Kidney (tissue), 22 donors: ENCODE measurements at places on chromosomes 5 and 9.
A peak's percentile ranks its signal among the peaks of the same experiment; 100 is the strongest.

- H3K27ac ChIP-seq = no peak overlapping the region
- no peak overlapping the region for H3K4me3 ChIP-seq
- H3K36me3 ChIP-seq = no peaks in the 10 kb centered on the region
- no peaks in the 10 kb centered on the region for H3K4me1 ChIP-seq
- peak; percentile 15 for DNase-seq
Measured at GRCh38 chr5:15463231-15463980, 36.6 kb upstream of the FBXL7 start.

DNA sequence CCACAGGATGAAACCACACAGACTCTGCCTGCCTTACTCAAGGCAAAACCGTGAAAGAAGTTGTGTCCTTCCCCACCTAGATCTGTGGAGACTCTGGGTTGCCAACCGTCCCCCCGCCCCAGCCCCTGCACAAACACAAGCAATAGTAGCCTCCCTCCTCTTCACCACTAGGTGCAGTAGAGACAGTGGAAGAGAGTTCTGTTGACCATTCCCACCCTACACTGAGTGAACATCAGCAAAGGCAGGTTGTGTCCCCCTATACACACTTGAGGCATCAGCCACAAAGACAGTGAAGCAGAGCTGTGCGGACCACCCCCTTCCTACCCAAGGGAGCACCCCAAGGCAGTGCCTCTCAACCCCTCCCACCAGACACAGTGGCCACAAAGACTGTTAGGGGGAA, 223.7 kb upstream of the NFIL3 start:
- DNase-seq = no peak
- no peaks in the 10 kb centered on the region for H3K27me3 ChIP-seq
- no peak overlapping the region for H3K4me3 ChIP-seq
- no peaks in the 10 kb centered on the region for H3K36me3 ChIP-seq
- H3K27ac ChIP-seq = no peak overlapping the region

DNA sequence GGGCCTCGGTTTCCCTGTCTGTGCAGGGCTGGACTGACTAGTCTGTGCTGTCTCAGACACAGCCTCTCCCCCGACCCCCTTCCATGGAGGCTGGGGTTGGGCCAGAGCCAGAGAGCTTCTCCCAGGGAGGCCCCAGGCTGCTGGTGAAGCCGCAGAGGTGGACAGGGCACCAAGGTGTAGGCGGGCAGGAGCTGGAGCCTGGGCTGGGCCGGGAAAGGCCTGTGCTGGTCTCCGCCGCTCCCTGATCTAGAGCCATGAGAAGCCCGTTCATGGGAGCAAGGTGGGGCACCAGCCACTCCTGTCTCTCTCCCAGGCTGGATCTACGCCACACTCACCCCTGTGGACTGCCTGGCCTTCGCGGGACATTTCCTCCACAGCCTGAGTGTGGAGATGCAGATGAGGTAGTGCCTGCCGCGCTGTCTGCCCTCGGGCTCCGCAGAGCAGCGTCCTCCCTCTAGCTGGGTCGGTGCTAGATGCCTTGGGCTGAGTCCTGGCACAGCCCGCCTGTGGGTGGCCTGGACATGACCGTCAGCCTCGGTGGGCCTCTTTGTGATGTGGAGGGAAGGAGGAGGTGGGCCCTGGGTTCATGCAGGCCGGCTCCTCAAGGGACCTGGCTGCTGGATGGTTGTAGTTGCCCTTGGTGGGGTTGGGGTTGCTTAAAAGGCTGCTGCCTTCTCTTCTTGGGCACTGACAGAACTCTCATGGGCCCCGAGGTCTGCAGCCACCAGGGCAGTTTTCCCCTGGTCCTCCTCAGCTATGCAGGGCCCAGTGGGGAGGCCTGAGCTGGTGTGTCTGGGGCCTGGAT, 79.4 kb downstream of the PHF2 start:
- no peak overlapping the region for H3K27ac ChIP-seq
- peaks cover 34% of the 10 kb centered on the region for H3K36me3 ChIP-seq
- no peaks in the 10 kb centered on the region for H3K27me3 ChIP-seq
- no peaks in the 10 kb centered on the region for H3K4me1 ChIP-seq
- DNase-seq = no peak

DNA sequence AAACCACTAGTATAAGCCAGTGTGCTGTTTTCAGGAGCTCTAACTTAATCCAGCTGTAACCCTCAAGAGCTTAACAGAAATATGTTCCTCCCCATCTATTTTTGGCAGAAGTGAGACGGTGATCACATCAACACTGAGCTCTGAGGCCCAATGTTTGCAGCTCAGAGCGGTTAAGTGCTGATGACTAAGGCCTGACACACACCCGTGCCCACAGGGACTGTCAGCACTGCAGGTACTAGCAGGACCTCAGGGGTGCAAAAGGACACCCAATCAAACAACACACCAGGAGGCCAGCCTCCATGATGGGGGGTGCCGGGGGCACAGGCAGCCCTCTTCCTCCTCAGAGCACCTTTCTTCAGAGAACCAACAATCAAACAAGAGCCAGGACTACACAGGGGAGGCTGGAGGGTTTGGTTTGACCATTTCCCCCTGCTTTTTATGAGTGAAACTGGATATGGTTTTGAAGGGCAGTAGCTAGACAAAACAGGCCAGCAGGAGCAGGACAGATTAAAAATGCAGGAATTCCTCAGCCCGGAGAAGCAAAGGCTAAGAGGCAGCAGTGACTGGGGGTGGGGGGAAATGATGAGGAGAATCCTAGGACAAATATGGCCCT, 61.3 kb downstream of the RAPGEF1 start:
- H3K27me3 ChIP-seq = no peaks in the 10 kb centered on the region
- H3K27ac ChIP-seq = peak overlapping the region; percentile 84

DNA sequence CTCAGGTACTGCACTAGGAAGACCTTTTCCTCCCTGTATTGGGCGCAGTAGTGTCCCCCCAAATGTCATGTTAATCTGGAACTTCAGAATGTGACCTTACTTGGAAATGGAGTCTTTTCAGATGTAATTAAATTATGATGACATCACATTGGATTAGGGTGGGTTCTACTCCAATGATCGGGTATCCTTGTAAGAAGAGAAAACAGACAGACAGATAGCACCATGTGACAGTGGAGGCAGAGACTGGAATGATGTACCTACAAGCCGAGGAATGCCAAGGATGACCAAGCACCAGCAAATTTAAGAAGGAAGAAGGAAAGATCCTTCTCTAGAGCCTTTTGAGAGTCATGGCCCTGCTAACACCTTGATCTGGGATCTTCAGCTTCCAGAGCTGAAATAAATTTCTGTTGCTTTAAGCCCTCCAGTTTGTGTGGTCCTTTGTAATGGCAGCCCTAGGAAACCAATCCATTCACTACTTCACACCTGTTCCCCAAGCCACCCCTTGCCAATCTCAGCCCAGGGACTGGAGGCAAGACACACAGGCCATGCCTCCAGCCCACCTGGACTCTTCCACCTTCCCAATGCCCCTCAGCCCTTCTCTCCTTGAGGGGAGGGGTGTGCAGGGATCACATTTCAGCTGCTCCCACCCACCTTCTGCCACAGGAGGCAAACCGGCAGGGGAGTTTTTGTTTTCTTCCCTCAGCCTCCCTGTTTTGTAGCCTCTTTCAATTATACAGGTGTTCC, 1.6 kb downstream of the CCNJL start:
- no peaks in the 10 kb centered on the region for H3K36me3 ChIP-seq
- no peak for DNase-seq
- no peaks in the 10 kb centered on the region for H3K4me1 ChIP-seq
- H3K27ac ChIP-seq = no peak overlapping the region

GRCh38 chr9:131734165-131734610, 5.7 kb downstream of the RAPGEF1 start:
- H3K27me3 ChIP-seq = no peaks in the 10 kb centered on the region
- peak overlapping the region; percentile 79 for H3K27ac ChIP-seq
- H3K36me3 ChIP-seq = no peaks in the 10 kb centered on the region
- peaks cover 3% of the 10 kb centered on the region for H3K4me1 ChIP-seq
- no peak for DNase-seq
